ENCODE measurements at places on chromosomes 6 and 20. TPM values are rescaled to one million over a fixed set of nuclear protein-coding genes. Genes with fewer than 3 reads are reported as not detected.

Gene SLPI
- total RNA-seq, result 273 TPM

Gene SYNE1
- total RNA-seq, result 25.4 TPM

Gene LZTS3
- 5.3 TPM for total RNA-seq

Gene LY6G6D
- total RNA-seq, result not detected

Gene CD109
- total RNA-seq, result 94.5 TPM

Gene SLC12A5
- total RNA-seq, result 0.75 TPM
